ENCODE measurements at places on chromosomes 5 and 9.
A peak's percentile ranks its signal among the peaks of the same experiment; 100 is the strongest.

DNA sequence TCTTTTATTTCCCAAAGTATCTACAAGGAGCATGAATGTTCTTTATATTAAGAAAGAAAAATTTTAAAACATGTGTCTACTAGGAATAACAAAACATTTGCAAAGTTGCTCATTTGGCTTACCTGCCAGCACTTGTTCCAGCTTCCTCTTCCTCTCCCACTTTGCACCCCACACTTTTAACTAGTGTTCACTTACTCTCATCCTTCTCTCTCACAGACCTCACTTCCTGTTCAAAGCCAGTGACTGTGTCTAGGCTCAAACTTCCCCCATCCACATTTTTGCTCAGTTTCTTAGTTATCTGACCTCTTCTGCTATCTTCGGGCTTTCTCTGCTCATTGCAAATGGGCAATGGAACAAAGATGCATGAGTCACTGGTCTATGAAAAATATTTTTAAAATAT, 512.2 kb upstream of the ZNF462 start:
- no peak for DNase-seq

- DNase-seq: no peak
Observed at GRCh38 chr5:109529520-109529919, 119.7 kb upstream of the PJA2 start.

- no peak for DNase-seq
Observed at GRCh38 chr5:67904366-67904765, 311.2 kb upstream of the PIK3R1 start.

DNA sequence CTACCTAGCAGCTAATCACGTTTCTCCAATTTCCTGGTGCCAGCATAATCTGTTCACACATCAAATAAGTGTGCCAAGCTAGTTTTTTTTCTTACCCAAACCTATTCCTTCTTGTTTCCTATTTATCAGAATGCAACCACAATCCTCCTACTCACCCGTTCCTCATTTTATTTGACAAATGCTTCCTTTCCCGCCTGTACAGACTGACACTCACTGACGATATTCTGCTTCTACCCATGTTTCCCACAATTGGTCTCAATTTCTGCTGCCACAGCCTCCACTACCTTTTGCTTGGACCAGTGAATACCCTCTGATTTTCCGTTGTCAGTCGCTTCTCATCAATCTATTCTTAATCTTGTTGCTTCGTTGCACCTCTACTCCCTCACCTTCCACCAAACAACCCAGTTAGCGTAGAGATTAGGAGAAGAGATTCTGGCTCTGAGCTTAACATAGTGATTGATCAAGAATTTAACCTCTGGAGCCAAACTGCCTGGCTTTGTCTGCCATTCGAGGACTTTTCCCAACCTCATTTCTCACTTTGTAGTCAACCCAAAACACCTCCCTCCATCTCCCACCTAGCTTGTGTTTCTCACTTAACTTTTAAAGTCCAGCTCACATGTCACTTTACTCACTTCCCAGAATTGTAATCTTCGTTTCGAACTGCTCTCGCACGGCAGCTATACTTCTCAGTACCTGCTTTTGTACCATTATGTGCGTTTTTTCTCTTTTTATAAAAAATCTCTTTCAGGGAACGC, 729 bp upstream of the TMEM38B start:
- DNase-seq: no peak

GRCh38 chr9:122131401-122132001, 28.1 kb downstream of the NDUFA8 start:
- no peak for DNase-seq

GRCh38 chr9:114425126-114425525, 37.3 kb upstream of the AKNA start:
- DNase-seq: no peak

- DNase-seq: no peak
Observed at GRCh38 chr9:104784098-104784497, 20.2 kb downstream of the NIPSNAP3B start.

DNA sequence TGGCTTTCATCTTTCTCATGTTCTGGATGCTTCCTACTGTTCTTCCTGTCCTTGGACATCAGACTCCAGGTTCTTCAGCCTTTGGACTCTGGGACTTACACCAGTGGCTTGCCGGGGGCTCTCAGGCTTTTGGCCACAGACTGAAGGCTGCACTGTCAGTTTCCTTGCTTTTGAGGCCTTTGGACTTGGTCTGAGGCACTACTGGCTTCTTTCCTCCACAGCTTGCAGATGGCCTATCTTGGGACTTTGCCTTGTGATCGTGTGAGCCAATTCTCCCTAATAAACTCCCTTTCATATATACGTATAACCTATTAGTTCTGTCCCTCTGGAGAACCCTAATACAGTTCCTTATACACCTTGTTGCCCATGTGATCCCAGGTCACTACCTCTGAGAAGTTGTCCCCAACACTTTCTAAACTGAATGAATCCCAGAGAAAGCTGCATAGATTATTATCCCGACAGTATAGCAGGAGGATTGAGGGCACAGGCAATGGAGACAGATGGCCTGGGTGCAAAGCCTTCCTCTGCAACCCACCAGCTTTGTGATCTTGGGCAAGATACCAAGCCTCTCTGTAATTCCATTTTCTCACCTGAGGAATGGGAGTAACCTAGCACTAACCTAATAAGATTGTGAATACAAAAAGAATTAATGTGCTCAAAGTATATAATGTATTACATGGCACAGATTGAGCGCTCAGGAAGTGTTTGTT, 449.6 kb upstream of the BRINP1 start:
- no peak for DNase-seq

DNA sequence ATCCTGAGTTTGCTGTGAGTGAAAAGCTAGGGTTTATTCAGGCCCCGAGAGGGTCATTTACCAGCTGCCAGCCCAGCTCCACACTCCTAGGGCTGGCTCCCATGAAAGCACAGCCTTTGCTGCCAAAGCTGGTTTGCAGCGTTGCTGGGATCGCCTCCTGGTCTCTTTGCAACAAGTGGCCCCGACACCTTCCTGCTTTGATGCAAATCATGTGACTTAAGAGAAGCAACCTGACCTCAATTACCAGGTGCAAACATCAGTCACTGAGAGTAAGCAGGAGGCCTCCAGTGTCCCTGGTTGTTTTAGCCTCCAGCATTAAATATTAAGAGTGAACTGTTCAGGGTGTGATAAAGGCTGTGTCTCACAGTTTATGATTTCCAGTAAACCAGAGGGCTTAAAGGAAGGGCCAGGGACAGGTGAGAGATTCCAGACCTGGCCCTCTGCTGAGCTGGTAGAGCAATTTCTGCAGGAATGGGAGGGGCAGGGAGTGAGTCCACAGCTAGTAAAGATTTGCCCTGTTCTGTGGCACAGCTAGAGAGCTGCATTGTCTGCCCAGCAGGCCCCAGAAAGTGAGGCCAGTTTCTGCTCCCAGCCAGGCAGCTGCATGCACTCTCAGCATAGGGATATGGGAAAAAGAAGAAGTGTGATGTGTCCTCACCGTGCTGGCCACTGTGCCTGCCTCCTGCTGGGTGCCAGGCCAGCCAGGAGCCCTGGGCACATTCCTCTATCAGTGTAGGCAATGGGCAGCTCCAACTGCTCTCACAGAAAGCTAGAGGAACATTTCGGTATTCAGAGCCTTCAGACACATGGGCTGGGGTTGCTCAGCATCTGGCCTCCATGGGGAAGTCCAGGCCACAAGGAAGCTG, 58.0 kb downstream of the SLC22A5 start:
- no peak for DNase-seq

- no peak for DNase-seq
Observed at GRCh38 chr5:2899311-2899710, 147.8 kb upstream of the IRX2 start.

DNA sequence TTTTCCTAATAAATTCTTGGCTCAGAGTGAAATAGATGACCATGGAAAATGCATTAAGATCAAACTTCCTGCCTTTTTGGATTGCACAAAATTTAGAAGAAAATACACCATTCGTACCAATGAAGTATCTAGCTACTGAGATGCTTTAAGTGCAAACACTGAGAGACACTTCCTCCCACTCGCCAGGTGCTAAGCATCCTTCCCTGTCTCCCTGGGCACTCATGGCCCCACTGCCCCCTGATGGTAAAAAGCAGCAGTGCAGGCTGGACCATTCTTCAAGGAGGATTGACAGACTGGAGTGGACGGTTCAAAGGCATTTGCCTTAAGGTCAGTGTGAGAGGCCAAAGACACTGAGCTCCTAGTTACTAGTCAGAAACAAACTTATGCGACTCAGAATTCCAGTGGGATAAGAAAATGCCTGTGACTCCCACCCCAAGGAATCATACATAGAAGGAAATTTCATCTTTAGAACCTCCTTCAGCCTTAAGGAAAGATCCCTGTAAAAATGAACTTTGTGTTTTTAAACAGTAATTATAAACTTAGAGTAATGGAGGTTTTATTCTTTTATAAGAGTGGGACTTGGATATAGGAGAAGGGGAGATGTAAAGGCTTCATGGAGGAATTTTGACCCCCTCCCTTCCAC, 86.0 kb upstream of the SLC30A5 start:
- peak; percentile 55 for DNase-seq

- no peak for DNase-seq
Observed at GRCh38 chr5:174572591-174572990, 151.8 kb upstream of the MSX2 start.

- DNase-seq: no peak
Observed at GRCh38 chr9:134027561-134027960, 2.3 kb downstream of the BRD3OS start.

- DNase-seq: no peak
Observed at GRCh38 chr5:171308453-171309275, at the start of gene TLX3. Gene TLX3 (plus strand): TSS chr5:171309248. CDS start chr5:171309366, 118 bp downstream.

DNA sequence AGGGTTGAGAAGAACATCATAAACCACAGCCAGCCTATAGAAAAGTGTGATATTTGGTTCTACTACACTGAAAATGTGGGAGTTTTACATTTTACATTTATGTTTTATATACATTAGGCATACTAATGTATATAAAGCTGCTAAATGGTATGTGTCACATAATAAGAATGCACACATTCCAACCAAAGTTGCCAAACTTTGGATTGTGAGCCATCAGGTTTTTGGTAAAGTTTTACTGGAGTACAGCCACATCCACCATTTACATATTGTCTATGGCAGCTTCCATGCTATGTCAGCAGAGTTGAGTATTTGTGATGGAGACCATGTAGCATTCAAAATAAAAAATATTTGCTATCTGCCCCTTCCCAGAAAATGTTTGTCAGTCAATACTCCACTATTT, 23.1 kb upstream of the TARS1 start:
- no peak for DNase-seq

- no peak for DNase-seq
Observed at GRCh38 chr5:75885849-75886596, 168.8 kb upstream of the POC5 start.
